ENCODE measurements at places on chromosomes 4 and X.

DNA sequence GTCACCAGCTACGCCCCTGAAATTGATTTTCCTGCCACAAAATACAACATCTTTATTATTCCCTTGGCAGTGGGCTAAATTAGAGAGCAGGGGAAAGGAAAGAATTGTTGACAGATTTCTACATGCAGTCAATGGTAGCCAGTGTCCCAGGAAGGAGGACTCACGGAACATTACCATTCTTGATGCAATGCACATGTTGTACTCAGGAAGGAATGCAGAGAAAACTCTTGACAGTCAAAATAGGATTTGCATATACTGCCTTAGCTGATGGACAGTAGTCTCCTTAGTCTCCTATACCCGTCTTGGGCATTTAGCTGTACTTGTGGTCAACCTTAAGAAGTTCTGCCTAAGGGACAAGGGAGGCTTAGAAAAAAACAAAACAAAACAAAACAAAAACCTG is 158.0 kb upstream of the GYPA start:
- DNase-seq: no peak

DNA sequence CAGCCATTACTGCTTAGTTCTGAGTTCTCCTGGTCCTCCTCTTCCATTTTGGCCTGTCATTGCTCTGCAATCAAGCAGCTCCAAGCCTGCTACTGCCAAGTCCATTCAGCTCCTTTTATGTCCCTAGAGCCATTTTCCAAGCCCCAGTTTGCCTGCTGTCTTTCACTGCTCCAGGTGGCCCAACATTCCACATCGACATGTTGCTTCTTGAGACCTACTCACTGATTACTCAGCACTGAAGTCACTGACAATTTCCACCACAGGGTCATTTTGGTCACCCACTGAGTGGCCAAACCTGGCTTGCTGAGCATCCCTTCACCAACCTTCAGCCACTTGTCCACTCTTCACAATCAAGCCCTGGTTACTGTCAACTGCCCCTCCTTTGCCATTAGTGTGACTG is 27.2 kb downstream of the LRIT3 start:
- no peak for DNase-seq

DNA sequence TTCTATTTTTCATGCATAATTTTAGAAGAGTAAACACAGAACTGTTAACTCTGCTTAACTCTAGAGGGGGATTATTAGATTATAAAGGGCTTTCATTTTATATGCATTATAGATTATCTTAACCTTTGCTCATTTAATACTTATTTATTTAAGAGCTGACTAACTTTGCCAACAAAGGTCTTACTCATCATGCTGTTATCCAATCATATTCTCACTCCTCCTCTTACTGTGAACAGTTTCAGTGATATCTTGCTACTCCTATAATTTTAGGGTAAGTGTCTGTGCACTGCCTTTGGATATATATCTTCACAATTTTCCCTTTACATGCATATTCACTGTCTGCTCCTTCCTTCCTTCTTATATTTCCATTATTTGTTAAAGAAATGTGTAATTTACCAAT is 1814.9 kb downstream of the STIM2 start:
- no peak for DNase-seq

GRCh38 chrX:38985375-38985774 is 184.1 kb downstream of the MID1IP1 start:
- DNase-seq: peak; percentile 68

- no peak for DNase-seq
Observed at GRCh38 chr4:108193886-108194672, 25.3 kb upstream of the LEF1 start.

DNA sequence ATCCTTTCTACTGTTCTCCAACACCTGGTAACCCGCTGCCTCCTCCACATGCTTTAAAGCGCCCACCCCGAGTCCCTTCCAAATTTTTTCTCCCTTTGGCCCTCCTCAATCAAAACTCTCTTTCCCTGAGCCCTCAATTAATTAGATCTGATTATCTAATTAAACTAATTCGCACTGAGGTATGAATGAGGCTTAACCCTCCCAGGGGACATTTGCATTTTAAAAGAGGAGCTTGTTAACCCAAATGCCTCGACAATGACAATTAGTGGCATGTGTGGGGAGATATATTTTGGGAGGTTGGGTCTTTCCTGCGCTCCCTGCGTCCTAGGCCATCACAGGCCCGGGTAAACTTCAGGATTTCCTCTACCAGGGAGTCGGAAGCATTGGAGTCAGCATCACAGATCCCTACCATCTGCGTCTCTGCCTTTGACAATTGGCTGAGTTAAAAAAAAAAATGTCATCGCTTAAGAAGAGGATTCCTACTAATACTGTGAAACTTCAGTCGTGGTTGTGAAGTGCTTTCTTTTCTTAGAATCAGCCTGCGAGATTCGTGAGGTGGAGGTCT is 50.6 kb downstream of the TENM3 start:
- no peak for DNase-seq

DNA sequence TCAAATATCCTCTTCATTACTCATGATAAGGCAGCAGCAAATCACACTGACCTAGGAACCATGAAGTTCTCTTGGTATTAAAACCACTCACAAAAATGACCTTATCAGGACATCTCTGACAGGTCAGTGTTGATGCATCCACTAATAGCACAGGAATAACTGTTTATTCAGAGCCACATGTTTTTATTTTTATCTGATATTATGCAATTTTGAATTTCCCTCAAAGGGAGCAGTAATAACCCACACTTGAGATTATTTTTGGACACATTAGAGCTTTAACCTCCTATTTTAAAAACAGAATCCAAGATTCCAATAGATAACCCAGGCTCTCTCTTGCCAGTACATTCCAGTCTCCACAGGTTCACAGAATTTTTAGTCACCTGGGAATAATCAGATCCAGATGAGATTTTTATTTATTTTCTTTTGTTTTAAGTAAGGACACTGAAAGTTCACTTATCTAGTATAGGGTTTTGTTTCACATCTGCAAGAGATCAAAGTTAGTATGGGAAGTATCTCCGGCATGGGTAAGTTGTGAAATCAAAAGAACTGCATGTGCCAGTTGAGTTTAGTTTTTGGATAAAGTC is 36.3 kb upstream of the MYOZ2 start:
- no peak for DNase-seq

GRCh38 chr4:147532896-147533295 is 52.0 kb downstream of the EDNRA start:
- DNase-seq: no peak

DNA sequence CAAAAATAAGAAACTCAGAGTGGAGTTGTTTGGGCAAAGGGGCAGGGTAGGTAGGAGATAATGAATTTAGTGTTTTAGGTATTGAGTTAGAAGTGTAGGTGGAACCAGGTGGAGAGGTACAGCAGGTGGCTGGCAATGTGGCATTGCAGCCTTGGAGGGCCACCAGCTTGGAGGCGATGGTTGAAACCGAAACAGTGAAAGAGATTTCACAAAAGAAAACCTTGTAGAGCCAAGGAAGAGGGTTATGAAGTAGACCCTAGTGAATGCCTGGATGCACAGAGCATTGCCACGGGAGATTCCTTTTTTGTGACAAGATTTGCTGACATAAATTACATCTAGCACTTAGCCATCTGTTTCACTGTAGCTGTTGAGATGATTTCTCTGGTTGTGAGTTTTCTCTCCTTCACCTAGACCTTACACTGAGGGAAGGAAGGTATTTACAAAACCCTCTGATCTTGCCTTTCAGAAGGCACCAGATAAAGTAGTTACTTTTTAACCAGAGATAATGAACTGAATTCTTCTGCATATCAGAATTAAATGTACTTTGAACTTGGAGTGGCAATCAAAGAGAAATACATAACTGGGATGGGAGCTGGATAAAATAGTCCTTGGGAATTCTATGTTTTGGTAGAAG is 104.1 kb upstream of the CASK start:
- DNase-seq: no peak

DNA sequence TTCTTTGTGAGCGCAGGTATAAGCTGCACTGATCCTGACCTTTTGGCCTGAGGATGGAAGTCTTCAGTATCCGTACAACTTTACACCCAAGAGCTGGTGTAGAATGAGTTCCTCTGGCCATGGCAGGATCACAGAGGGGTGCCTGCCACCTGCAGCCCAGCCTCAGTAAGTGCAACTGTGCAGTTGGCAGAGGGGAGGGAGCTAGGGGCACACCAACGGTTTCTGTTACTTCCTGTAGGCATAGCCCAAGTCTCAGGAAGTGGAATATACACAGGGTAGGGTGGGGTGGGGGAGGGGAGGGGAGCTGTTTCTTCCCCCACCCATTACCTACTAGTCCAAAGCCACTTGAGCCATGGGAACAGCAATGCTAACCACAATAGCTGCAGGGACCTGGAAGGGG is 85.4 kb upstream of the GBA3 start:
- peak; percentile 19 for DNase-seq

DNA sequence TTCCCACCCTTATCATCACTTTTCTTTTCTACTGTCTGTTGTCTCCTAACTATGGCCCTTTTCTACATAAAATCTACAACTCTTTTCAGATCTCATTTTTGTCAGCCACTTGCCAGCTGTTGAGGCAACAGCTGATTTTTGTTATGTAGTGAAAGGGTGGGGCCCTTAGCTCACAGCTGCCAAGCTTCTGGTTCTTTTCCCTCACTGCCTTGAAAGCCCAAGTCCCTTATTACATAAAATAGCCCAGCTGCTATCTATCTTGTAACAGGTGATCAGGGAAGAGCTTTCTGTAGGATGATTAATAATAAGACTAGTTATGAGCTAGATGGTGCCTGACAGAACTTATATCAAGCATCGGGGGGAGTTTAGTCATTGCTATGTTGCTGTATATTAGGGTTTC is 45.9 kb downstream of the ADGRL3 start:
- DNase-seq: no peak

- no peak for DNase-seq
Observed at GRCh38 chrX:100648458-100649417, 4.7 kb downstream of the SRPX2 start.

- DNase-seq: no peak
Observed at GRCh38 chrX:76183289-76184049, 10.6 kb downstream of the PBDC1 start.

DNA sequence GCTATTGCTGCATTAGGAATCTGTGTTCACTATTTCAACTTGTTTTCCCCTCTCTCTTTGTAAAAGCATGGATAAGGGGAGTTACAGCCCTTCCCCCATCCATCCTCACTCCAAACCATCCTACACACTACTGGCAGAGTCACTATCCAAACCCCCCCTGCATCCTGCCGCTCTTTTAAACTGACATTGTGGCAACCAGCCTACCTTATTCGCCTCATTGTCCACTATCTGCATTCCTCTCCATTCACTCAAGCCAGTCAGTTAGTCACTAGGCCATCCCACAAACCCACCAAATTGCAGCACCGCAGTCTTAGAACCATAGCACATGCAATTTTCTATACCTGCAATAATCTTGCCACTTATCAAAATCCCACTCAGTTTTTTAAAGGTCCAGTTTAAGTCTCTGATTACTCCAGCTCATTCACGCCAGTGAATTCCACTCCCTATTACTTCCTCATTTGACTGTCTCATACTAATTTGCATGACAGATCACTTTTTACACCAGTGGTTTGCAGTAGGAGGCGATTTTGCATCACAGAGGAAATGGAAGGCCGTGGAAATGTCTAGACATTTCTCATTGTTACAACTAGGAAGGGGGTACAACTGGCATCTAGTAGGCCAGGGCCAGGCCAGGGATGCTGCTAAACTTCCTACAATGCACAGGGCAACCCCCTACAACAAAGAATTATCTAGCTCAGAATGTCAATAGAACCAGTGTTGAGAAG is 181.8 kb downstream of the HS6ST2 start:
- peak; percentile 20 for DNase-seq

- DNase-seq: no peak
Observed at GRCh38 chr4:17134100-17134499, 235.7 kb upstream of the LDB2 start.

DNA sequence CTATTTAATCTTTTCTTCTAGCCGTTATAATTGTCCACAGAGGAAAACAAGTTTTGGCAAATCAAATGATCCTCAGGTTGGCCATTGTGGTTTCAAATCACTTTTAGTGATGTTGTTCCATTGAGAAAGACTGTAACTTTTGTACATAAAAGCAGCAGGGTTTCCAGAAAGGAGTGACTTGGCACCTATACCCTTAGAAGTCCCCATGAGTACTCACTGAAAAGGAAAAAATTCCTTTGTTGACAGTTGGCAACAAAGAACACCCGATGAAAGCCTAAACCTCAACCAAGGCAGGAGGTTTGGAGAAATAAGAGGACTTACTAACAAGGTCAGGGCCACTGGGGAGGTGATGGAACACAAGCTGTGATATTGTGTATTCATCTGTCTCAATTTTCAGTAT is 474.4 kb downstream of the RAPGEF2 start:
- no peak for DNase-seq

- no peak for DNase-seq
Observed at GRCh38 chrX:154603438-154604430, 15.3 kb downstream of the CTAG1B start.

Data from NAMALWA (cell line).